ENCODE measurements at places on chromosomes 6 and 20. TPM values are rescaled to one million over a fixed set of nuclear protein-coding genes. Genes with fewer than 3 reads are reported as not detected.

GRCh38 chr20:62710886-62711702 is 2.5 kb downstream of the NTSR1 start:
- DNase-seq: no peak

The BACH2 gene
- total RNA-seq: 5.0 TPM

The OSER1 gene
- 36.4 TPM for total RNA-seq

The SRXN1 gene
- total RNA-seq: 31.4 TPM

DNA sequence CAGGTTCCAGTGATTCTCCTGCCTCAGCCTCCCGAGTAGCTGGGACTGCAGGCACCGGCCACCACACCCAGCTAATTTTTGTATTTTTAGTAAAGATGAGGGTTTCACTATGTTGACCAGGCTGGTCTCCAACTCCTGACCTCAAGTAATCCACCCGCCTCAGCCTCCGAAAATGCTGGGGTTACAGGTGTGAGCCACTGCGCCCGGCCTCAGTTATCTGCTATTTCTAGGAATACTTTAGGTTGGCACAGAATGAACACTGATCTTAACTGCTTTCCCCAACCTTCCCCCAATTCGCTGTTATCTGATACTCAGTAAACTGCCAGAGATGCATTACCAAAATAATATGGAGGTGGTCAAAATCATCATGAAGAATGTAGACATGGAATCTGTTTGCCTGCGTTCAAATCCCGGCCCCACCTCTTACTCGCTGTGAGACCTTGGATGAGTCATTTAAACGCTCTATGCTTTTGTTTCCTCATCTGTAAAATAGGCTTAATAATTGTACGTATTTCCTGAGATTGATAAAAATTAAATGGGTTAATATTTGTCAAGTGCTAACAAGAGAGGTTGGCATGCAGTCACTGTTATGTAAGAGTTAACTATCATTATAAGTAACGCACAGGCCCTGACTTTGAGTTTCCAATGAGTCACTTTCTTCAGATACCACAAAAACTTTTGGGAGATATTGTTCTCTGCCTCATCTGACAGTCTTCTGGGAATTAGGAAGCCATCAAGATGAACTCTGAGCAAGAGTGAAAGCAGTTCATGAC is 44.5 kb upstream of the NCOA3 start:
- no peak for DNase-seq

DNA sequence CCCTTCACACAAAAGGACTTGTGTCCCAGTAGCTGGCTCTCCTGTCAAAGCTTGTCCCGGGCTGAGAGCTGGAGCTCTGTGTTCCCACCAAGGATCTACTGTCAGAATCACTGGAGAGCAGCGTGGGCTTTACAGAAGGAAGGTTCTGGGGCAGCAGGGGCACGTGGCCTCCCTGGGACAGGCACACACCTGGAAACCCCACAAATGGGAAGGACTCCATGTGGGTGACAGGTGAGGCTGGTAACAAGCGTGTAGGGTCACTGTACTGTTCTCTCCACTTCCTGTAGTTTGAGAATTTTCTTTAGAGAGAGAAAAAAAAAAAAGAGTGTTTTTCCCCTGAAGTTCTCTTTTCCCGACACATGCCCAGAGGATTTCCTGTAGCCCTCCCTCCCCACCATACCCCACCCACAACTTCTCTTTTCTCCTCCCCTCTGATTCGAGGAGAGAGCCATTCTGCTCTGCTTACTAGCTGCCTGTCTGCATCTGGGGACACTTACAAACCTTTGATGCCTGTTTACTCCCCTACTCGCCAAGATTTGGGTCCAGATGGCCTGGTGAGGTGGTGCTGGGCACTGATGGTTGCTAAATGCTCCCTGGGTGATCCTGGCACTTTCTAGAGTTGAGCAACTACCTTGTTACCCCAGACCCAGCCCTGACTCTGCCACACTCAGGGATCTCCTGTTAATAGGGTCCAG is 84.1 kb upstream of the SIRPA start:
- DNase-seq: no peak

GRCh38 chr6:87789198-87789899 is 87.3 kb upstream of the AKIRIN2 start:
- DNase-seq: peak; percentile 67

DNA sequence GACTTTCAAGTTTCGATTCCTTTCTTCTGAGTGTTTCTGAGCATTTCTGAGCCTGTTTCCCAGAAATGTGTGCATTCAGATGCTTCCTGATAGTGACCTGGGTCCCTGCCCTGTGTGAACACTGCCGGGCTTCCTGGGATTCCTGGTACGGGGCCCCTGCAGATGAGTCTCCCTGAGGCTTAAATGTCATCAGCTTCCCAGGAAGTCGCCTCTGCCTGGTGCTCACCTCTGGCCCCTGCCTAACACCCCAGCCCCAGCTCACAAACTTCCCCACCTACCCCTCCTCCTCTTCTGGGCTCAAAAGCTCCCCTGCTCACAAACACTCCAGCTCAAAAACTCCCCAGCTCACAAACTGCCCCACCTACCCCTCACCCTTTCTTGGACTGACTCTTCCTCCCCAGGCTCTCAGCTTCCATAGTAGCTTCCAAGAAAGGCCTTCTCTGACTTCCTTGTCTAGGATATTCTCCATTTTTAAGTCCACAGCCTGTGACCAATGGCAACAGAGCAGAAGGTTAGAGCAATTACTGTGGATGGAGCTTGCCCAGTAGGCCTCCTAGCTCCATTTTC is 42.0 kb downstream of the TGM2 start:
- DNase-seq: no peak

The SH3BGRL2 gene
- 31.6 TPM for total RNA-seq

The RSPH4A gene
- 0.42 TPM for total RNA-seq

The PHACTR3 gene
- total RNA-seq: 0.14 TPM

DNA sequence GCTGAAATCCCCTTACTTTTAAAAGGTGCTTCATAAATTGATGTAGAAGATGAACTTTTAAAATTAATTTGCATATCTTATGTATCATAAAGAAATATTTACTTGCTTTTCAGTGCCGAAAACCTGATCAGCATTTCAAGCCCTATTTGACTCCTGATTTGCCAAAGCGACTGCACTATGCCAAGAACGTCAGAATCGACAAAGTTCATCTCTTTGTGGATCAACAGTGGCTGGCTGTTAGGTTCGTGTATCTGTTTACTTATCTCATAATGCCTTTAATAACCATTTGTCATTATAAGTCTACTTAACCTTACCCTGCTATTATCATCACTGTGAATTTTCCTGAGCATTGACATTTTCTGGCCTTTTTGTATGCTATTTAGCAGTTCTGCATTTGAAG is 7.8 kb downstream of the OR2A4 start:
- DNase-seq: no peak

DNA sequence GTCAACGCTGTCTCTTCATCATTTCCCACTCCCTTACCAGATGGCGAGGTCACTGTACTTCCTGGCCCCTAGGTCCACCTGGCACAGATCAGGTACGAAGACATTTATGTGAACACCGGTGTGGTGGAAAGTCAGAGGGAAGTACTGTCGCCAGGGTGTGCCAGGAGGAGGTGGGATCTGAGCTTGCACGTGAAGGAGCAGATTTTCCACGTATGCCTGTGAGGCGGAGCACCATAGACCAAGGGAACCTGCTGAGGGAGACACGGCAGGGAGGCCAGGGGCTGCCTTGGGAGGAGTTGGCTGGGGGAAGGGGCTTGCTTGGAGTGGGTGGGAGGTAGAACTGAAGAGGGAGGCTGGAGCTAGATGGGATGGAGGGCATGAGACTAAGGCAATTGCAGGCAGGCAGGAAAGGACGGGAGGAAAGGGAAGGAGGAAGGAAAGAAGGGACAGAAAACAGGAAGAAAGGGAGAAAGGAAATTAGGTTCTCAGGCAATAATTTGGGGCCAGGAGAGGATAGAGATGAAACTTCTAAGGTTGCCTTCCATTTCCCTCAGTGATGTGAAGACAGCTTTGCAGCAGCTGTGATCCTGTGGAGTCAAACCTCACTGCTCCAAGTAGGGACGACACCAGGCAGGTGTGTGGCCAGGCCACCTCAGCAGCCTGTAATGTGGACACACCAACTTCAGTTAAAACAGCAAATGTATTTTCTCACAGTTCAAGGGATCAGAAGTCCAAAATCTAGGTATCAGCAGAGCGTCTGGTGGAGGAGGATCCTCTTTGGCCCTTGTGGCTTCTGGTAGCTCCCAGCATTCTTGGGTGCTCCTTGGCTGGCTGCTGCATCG is 46.8 kb downstream of the CHMP4B start:
- DNase-seq: no peak

DNA sequence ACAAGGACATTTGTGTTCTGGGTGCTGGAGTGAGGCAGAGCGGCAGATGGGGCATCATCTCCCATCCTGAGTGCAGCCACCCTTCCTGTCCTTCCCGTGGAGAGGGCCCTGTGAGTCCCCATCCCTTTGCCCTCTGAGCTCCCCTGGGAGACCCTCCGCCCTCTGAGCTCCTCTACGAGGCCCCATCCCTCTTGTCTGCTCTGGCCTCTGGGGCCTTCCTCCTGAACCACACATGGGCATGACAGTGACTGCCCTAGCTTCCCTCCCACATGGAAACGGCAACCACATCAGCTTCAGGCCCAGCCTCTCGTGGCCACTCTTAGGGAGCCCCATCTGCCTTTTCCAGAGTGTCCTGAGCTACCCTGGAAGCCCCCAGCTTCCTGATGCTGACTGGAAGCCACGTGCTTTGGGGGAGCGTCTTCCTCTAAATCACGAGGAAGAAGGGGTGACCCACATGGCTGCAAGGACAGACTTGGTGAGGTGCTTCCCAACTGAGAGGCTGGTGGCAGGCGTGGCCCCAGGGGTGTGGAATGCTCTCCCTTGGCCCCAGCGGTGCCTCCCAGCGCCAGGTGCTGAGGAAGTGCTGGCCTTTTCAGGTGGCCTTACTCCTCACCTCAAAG is 52.6 kb downstream of the GINS1 start:
- no peak for DNase-seq

- peak; percentile 28 for DNase-seq
Observed at GRCh38 chr20:40279390-40279789, 409.6 kb downstream of the MAFB start.

GRCh38 chr6:48826152-48826515 is 636.9 kb downstream of the MMUT start:
- no peak for DNase-seq

The TMC2 gene
- total RNA-seq: not detected

GRCh38 chr20:669573-669972 is 6.0 kb downstream of the SCRT2 start:
- no peak for DNase-seq
